ENCODE measurements at places on chromosomes 1 and 21. TPM values are rescaled to one million over a fixed set of nuclear protein-coding genes. Genes with fewer than 3 reads are reported as not detected.

DNA sequence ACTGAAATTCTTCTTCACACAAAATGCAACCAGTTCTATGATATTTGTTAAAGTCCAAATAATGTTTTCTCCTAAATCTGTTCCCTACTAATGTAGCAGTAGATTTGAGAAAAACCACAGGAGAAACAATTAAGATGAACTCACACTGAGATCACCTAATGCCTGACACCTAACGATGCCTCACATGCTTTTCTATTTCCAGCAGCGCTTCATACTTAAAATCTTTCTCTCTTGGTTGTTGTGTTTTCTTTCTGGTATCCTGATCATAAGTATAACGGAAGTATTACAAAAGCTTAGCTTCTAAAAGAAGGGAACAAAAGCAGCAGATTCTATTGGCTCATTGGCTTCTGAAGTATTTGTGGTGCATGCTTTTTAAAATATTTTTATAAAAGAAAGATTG lies 267.2 kb upstream of the SGIP1 start:
- no peak for DNase-seq

DNA sequence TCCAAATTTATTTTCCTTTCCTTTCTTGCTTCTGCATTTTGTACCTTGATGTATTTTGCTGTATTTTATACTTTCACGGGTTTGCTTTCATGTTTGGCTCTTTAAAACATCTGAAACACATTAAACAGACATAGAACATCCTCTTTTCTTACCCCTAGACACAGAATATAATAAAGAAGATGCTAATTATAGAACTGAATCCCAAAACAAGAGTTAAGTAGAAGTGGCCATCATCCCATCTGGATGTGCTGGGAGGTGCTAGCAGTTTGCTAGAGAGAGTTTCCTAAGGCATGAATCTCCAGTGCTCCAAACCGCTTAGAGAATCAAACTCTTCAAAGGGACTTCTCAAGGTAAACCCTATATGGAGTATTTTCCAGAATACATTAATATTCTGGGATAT lies 53.9 kb upstream of the GNG12 start:
- DNase-seq, result no peak

GRCh38 chr1:109983380-109984189 lies 980 bp upstream of the AHCYL1 start:
- no peak for DNase-seq

- DNase-seq, result peak; percentile 99
Observed at GRCh38 chr1:26321315-26322041, 3.7 kb downstream of the CD52 start.

GRCh38 chr1:21828506-21829210 lies 16.6 kb downstream of the LDLRAD2 start:
- DNase-seq, result no peak

GRCh38 chr1:101706366-101706765 lies 290.4 kb downstream of the OLFM3 start:
- DNase-seq, result no peak

DNA sequence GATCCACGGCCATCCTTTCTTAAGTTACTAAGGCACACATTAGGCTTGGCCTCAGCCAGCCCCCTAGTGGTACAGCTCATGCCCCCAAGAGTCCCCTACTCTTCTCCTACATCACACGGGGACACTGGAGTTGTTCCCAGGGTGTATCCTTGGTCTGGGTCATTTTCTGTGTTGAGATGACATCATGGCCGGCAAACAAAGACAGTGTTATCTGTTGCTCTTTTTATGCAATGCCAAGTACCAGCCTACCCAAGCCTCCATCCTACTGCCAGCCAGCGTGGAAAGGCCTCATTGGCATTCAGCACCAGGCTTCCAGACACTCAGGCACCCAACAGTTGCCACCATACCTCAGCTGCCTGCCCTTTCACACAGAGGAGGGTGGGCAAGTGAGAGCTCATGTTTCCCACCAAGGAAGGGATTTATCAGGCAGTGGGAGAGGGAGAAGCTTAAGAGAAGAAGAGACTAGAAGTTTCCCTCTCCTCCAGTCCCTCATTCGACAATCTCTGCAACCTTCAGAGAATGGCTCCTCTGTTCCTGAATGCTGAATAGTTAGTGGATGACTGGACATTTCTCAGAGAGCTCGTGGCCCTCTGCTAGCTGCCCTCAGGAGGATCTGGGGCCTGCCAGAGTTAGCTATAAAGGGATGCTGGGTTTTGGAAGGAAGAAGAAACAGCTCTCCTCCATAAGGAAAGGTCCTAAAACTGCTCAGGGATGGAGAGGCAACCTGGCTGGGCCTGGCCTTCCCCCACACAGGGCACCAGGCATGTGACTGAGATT lies 17.7 kb downstream of the CBR1 start:
- DNase-seq, result no peak

GRCh38 chr1:174036798-174037197 lies 14.6 kb upstream of the RC3H1 start:
- DNase-seq, result no peak

DNA sequence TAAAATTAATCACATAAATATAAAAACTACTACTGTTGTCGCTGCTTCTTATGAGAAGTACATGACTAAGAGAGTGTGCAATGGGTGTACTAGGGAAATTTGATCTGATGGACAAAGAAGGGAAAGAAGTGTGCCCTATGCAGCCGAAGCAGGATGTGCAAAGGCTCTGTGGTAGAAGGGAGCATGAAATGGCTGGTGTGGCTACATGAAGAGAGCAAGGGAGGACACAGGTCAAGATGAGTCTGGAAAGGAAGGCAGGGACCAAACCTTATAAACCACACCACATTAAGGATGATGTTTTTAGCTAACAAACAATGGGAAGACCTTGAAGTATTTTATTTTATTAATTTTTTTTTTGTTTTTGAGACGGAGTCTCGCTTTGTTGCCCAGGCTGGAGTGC lies 20.0 kb downstream of the MAB21L3 start:
- no peak for DNase-seq

DNA sequence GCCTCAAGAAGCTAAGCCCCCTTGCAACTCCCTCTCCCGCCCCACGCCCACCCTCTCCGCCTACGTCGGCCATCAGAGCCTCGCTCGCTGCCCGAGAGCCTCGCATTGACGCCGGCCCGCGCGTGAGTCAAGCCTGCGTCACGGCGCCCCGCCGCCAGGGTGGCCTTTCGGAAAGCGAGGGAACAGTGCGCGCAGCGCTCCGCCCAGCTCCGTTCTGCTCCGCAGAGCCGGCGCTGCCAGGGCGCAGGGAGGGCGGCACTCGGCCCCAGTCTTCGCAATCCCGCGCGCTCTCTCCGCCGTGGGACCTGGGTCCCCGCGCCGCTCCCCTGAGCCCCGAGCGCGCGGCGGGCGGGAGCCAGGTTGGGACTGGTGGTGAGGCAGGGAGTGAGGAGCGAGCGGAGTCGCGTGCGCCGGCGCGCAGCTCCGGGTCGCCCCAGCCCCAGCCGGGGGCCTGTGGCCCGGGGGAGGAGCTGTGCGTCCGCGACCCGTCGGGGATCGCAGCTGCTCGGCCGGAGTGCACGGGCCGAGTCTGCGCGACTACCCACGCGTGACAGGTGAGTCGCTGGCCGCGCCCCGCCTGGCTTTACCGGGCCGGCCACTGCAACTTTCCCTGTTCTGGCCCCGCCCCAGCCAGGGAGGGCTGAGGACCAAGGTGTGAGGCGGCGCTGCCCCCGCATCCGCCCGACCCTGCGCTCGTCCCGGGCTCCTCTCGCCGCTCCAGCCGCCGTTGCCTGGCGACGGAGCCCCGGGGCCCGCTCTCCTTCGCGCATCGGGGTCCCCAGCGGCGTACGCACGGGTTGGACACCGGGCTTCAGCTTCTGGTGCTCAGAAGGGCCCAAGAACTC lies at the start of gene SLC6A17:
TSS of gene SLC6A17 (plus strand) at position 165 of the 845 bp plus-strand sequence. CDS start 16,436 bp downstream, outside the sequence.
- DNase-seq, result peak; percentile 39

The HHAT gene
- total RNA-seq, result 3.9 TPM

DNA sequence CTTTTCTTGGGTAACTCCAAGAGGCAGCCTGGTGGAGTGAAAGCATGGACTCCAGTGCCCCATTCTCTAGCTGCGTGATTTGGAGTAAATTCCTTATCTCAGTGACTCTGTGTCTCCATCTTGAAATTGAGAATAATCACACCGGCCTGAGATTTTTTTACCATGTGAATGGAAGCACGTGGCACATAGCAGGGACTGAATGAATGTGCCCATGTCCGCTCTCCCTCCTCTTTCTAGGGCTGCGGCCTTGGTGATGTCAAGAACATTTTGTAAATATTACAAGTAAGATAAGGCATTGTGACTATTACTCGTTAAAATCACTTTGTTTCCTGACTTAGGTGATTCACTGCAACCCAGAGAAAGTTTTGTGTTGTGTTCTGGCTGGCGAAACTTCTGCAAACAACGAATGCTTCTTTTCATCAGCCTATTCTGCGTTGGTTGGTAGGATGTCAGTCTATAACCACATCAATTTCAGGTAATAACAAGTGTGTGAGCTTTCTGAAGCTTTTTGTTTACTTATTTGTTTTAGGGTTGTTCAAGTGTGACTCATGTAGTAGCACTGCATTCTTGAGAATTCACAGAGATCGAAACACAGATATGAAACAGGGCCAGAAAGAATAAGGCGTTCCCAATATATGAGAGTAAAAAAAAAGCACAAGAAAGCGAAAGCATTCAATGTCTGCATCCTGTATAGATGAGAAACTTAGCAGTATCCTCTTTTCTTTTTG lies 135.7 kb upstream of the SLC45A1 start:
- DNase-seq, result no peak

DNA sequence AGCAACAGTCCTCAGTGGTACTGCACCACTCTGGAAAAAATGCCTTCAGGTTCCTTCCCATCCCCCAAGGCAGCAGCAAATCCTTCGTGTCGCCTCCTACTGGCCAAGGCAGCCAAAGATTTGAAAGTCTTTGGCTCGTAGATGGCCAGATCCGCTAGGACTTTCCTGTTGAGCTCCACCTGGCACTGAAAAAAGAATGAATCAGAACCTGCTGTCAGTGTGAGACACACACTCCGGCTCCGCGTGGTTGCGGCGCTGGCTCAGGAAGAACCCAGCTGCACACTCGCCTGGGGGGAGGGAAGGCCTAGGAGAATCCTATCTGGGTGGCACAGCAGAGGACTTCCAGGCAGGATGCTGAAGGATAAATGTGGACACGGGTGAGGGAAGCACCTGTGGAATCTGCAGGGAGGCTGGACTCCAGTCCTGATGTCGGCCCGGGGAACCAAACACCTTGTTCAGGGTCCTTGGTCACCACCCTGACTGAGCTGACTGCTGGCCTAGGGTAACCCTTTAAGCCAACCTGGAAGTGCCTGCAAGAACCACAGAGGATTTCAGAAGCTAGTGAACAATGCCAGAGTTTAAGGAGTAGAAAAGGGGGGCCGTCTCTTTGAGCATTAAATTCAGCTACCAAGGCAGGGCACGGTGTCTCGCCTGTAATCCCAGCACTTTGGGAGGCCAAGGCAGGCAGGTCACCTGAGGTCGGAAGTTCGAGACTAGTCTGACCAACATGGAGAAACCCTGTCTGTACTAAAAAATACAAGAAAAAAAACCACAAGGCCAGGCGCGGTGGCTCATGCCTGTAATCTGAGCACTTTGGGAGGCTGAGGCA lies 3.2 kb upstream of the CCNL2 start:
- DNase-seq, result peak; percentile 55

DNA sequence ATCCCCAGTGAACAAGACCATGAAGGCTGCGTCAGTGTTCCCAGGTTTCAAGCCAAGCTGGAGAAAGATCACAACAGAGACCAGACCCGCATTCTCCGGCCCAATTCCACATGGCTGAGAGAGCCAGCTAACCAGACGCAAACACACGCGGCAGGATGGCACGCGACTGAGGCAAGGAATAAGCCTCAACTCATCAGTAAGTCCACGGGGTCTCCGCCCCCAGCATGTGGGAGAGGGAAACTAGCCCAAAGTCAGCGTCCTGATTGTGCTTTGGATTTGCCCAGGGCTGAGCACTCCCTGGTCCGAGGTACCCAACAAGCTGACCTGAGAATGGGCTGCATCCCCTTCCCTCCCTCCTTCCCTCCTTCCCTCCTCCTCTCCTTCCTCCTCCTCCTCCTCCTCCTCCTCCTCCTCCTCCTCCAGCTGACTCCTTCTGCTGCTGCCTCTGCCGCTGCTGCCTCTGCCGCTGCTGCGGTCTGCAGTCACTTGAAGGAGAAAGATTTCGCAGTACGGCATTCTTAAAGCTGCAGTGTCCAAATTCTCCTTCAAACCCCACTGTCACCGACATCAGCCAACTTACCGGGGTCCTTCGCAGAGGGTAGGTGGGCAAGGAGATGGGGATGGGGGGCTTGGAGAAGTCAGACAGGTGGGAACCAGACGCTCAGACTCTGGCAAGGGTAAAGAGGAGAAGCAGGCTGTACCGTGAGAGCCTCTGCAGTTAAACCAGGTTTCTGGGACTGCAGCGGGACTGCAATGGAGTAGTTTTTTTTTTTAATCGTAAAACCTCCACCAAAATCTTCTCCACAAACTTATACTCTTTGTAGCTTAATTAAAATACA lies 33.0 kb upstream of the H6PD start:
- DNase-seq, result no peak

The TFF2 gene
- total RNA-seq, result not detected

DNA sequence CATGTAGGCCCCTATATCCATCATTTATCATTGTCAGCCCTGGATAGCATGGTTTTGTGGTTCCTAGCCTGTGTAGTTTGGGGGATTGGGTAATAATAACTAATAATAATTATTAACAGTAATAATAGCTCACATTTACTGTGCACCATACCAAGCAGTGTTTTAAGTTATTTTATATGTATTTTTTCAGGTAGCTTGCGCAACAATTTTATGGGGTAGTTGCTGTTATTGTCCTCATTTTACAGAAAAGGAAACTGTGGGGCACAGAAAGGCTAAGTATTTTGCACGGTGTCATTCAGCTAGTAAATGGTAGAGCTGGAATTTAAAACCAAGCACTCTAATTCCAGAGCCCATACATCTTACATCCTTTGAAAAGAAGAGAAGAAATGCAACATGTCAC lies 179.8 kb downstream of the HS2ST1 start:
- no peak for DNase-seq

GRCh38 chr1:245663841-245664240 lies 509.1 kb downstream of the KIF26B start:
- no peak for DNase-seq

- DNase-seq, result peak; percentile 87
Observed at GRCh38 chr1:27365372-27366112, 1.2 kb downstream of the MAP3K6 start.

GRCh38 chr1:6025269-6026094 lies 20.2 kb upstream of the KCNAB2 start:
- peak; percentile 51 for DNase-seq

Data from activated naive CD4-positive, alpha-beta T cell treated with anti-CD3 and anti-CD28 coated beads for 36 hours (primary cell).